A549 (cell line): ENCODE measurements at places on chromosomes 3 and 15.
A peak's percentile ranks its signal among the peaks of the same experiment; 100 is the strongest.

GRCh38 chr3:147393943-147394883 is 12.1 kb downstream of the ZIC4 start:
- no peak for DNase-seq

- DNase-seq: no peak
Measured at GRCh38 chr3:170413291-170413690, 5.4 kb upstream of the CLDN11 start.

DNA sequence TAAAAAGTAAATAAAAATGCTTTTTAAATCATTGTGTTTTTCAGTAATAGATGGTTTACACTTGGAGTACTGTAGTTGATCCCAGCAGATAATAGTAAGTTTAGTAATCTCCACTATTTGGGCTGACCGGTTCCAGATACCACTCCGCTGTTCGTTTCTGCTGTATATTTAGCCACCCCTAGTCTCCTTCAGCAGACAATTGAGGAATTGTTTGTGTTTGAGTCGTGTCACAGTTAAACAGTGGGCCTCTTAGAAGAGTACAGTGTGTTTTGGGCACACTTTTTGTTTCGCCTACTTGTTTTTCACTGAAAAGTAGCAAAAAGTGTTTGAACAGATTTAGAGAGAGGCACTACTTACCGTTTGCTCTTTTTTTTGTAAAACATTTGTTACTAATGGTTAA is 33.2 kb downstream of the PAK2 start:
- DNase-seq: no peak

DNA sequence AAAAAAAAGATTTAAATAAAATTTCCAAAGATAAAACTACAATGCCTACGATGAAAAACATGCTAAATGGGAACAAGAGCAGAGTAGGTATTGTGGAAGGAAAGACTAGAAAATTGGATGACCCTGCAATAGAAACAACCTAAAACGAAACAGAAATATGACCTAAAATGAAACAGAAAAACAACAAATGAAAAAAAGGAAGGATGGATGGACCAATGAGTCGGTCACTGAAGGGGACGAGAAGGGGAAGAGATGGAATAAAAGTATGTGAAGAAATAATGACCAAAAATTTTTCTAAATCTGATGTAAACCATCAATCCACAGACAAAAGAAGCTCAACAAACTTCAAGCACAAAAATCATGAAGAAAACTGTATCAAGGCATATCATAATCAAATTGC is 44.8 kb downstream of the TBC1D2B start:
- DNase-seq: no peak

GRCh38 chr15:82535566-82536408 is 4.5 kb downstream of the RPS17 start:
- DNase-seq: no peak

DNA sequence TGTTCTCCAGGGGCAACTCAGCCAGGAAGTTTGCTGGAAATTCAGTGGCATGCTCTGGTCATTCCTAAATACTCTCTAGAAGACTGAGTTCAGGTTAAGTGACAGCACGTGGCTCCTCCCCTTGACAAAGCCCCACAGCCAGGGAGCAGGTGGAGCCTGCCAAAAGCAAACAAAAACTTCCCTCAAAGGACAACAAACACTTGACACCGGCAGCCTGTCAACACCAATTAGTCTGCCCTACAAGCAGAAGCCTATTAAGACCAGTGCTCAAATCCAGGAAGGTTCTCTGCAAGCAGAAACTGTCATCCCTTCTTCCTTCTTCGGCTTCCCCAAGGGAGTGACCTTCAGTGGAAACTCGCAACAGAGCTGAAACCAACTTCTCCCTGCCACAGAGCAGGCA is 5.0 kb downstream of the MEX3B start:
- no peak for DNase-seq

DNA sequence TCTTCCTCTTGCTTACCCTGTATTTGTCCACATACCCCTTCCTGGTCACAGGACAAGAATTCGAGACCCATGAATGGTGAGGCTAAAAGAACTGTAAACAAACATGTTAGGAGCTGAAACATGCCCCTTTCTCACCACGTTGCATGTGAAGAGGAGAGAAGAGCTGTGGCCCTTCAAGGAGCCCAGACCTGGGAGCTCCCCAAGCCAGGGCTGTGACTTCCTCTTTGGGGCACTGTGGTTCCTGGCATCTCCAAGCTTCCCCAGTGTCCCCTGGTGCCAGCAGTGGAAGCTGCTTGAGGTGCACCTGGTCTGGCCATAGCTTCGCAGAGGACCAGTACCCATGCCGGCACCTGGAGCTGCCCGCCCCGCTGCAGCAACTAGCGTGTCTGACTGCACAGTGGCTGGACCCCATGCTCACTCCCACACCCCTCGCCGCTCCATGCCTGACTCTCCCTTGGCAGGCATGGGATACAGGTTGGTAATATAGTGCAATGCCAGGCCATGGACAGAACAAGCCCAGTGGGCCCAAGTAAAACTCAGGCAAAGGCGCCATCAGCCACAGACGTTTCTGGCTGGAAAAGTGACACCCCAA is 9.9 kb downstream of the SPCS1 start:
- no peak for DNase-seq

DNA sequence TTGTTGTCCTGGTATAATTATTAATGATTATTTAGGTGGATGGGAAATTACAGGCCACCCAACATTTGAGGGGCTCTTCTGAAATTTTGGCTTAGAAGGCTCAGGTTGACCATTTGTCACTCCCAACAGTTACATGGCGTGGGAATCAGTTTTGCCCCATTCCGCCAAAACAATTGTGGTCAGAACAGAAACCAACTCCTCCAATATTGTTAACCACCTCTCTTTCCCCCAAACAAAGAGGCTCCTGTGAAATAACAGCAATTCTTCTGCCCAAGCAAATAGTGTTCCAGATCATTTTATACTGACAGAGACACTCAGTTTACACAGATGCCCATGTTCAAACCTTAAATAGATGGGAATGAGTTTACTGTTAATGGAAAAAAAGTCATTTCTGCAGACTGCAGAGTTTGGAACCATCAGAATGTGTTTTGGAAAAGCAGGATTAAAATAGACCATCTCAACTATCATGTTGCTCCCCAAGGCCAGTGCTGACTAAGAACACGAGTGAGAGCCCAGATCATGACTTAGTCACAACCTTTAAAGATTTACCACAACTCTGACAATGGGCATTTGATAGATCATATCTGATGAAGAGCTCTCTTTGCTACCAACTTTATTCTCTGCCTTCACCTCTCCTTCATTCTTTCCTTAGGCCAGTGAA is 102.1 kb downstream of the DUT start:
- no peak for DNase-seq

DNA sequence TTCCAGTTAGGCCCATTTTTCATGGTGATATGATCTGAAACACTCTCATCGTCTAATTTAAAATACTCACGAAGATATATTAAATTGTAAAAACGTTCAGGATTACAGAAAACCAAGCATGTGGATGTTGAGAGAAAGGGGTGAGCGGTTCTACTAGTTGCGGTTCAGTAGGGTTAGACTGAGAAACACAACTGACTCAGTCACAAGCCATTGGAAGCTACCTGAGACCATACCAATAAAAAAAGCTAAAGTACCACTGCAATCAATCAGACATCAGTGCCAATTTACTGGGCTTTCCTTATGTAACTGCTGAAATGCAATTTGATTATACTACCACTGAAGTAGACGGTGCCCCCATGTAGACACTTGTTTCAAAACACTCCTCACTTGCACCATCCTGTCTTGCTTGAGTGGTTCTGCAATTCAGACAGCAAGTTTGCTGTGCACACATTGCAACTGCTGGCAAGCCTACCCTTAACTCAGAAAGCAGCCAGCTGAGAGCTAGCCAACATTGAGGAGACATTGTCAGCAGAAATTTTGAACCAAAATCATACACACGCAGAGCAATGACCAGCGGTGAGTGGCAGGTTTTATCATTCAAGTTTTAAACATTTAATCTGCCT is 368.7 kb upstream of the ARHGEF26 start:
- DNase-seq: no peak

DNA sequence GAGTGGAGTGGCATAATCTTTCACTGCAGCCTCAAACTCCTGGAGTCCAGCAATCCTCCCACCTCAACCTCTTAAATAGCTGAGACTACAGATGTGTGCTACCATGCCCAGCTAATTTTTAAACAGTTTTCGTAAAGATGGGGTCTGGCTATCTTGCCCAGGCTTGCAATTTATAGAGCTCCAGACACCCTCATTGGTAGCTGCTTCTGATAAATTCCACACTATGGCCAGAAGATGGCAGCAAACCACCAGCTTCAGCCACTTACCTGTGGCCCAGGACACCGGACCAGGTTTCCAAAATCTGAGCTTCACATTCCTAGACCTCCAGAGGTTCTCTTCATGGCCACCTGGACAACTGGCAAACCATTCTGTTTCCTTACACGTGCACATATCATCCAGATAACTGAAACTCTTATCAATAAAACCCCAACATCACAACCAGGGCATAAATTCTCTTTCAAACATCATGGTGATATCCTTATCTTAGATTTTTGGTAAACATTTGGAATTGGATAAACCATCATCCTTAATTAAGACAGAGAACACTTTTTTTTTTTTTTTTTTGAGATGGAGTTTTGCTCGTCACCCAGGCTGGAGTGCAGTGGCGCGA is 28.9 kb downstream of the FBXW12 start:
- DNase-seq: peak; percentile 70

DNA sequence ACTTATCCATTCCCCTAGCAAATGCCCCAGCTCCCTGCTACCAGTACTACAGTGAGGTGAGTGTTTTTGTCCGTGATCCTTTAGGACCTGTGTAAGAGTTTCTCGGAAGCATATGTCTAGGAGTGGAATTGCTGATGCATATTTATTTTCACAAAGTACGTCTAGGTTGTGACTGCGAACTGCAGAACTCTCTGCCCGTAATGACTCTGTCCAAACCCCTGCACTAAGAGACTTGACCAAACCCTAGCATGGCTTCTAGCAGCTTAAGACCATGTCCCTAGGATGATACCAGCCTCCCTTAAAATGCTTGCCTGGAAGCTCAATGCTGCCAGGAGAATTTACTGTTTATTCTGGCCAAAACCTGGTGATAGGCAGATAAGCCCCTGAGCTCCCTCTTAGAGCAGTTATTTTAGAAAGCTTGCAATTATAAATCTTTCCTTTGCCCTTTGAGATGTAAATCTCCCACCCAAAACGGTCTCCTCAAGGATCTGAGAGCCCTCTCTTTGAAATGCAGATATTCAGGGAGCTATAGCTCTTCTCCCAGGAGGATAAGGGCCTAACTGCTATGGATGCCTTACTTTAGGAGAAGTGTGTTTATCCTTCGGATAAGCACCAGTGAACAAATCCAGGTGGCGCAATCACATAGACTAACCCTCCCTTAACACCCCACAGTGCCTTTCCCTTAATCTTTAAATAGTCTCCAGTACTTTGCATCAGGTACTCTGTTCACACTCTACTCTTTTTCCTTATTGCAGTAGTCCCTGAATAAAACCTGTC is 14.7 kb upstream of the CA12 start:
- no peak for DNase-seq

GRCh38 chr3:85627932-85628331 is 669.1 kb downstream of the CADM2 start:
- no peak for DNase-seq

DNA sequence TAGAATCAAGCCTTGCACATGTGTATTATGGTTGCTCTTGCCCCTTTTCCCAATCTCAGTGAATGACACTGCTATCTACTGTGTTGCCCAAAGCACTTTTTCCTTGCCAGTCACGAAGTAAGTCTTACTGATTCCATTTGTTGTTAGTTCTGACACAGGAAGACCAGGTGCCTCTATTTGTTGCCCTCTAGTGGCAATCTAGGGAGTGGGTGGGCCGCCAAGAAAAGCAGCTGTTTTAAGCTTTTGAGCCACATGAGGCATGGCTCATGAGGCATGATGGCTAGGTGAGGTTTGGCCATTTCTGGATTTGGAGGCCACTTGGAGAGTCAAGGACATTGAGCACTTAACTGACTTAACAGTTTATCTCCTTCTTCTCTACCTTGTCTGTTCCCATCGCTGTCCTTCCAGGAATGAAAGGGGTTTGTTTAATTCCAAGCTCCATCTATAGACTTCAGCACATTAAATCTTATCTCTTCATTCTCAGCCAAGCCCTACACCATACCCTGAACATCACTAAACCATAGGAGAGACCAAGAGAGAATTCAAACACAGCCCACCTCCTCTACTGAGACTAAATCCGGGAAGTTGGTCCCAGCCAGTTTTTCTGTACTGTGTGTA is 103.1 kb downstream of the HCN4 start:
- peak; percentile 66 for DNase-seq

DNA sequence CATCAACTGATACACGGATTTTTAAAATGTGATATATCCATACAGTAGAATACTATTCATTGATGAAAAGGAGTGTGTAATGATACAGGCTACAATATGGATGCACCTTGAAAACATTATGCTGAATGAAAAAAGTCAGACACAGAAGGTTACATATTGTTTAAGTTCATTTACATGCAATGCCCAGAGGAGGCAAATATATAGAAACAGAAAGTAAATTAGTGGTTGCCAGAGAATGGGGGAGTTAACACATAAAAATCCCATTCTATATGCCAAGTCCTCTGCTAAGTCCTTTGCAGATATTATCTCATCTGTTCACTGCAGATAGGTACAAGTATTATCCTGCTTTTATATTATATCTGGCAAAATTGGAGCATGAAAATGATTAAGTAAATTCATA is 22.1 kb upstream of the CDIN1 start:
- DNase-seq: no peak
